GM23338 (cell line): ENCODE measurements at places on chromosomes 7 and 10.
A peak's percentile ranks its signal among the peaks of the same experiment; 100 is the strongest.

DNA sequence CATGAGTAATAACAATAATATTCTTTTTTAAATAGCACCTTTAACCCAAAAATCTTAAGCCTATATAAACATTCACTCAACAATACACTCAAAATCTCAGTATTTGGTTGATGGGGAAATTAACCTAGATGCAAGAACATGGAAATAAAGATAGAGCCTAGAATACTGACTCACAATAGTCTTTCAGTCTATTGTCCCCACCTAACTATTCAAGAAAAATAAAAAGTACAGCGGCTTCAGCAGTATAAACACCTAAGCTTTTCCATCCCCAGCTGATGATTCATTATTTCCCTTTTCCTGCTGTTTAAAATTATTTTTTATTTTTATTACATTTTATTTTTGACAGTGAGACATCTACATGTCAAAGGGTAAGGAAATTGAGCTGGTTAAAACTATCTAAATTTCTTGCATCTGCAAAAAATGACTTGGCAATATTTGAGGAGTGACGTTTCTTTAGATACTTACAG, 201.4 kb downstream of the FZD1 start:
- no peak for DNase-seq

- DNase-seq = no peak
Observed at GRCh38 chr10:6390213-6390845, 187.6 kb downstream of the PFKFB3 start.

DNA sequence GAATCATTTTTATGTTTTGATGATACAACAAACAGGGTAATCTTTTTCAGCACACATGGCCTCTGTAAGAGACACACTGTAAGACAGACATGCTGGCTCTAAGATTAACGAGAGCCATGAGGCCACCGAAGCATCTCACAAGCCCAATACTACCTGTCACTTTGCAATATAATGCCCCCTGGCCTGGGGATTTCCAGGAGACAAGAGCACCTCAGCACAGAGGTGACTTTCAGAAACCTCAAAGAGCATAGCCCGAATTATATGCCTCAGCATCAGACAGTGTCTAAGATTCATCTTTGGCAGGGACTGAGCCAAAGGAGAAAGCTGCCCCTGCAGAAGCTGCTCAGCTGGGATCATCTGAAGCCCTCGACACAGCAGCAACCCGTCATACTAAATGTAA, 44.2 kb upstream of the TMEM213 start:
- no peak for DNase-seq

DNA sequence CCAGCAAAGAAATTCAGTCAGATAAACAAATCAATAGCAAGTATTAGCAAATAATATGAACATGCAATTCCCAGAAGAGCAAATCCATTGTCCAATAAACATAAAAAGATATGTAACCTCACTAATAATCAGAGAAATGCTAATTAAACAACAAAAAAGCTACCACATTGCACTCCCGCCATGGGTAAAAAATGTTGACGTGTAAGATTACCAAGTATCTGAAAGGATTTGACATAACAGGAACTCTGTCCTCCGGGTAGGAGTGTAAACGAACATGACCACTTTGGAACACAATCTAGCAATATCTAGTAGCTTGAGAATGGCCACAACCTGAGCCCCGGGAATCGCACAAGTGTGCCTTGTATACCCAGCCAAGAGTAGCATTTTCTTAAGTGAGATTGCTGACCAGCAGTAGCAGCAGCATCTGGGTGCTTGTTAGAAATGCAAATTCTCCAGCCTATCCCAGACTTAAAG, 31.6 kb downstream of the DYDC1 start:
- DNase-seq = peak; percentile 34

DNA sequence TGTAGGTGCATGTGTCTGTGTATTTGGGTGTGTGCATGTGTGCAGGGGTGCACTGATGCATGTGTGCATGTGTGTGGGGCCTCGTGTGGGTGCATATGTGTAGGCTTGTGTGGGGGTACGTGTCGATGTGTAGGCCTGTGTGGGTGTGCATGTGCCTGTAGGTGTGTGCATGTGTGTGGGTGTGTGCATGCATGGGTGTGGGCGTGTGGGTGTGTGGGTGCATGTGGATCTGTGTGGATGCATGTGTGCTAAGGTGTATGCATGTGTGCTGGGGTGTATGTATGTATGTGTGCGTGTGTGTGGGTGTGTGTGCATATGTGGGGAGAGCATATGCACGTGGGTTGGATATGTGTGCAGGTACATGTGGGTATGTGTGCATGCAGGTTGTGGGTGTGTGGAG, 73.2 kb downstream of the NKX6-2 start:
- no peak for DNase-seq

DNA sequence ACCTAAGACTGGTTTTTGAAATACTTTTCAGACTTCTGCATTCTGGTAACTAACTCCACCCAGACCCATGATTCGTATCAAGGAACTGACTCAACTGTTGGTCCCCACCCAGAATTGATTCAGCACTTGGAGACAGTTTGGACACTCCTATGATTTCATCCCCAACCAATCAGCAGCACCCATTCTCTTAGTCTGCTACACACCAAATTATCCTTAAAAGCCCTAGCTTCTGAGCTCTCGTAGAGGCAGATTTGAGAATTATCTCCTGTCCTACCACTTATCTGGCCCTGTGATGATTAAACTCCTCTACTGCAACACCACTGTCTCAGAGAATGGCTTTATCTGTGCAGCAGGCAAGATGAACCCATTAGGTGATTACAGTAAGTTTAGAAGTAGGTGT, 7.7 kb upstream of the GSTO1 start:
- DNase-seq = no peak

DNA sequence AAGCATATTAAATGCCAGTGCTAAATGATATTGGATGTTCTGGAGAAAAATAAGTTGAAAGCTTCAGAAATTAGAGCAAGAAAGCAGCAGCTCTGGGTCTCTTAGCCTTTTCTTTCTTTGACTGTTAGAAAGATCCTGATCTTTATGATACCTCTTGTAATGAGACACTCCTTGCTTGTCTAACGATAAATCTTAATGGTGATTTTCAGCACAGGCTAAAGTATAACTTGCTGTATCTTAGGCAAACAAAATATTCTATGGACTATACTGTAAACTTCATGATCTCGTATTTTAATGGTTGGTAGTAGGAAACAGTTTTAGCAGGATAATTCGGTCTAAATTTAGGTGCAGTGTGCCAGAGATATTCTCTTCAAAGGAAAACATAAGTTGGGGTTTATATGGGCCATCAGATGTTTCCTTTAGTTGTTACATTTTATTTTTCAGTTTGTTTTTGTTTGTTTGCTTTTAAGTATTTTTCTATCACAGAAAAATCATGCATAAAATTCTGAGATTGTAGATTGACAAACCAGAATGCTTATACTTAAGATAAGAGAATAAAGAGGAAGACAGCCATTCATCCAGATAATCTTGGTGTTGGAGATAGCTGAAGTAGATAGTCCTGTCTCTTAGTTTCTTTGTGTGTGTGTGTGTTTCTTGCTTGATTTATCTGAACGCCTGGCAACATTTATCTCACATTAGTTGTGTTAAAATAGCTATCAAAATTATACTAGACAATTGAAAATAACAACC, 4.7 kb downstream of the CASD1 start:
- no peak for DNase-seq

DNA sequence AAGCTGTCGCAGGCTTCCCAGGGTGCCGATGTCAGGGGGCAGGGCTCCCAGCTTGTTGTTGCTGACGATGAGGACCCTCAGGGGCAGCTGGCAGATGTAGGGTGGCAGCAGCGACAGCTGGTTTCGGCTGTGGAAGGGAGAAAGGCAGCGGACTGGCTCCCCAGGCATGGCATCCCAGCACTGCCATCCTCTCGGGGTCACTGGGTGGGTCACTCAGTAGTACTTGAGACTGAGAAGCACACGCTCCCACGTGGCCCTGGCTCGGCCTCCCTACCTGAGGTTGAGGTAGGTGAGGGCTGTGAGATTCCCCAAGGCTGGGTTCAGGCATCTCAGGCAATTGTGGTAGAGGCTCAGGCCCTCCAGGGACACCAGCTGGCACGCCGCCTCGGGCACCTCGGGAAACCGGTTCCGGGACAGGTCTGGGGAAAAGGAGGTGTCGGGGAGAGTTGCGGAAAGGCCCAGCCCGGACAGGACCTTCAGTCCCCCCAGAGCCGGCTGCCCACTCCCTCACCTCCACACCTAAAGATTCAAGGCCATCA, 3.8 kb downstream of the LRCH4 start:
- no peak for DNase-seq

DNA sequence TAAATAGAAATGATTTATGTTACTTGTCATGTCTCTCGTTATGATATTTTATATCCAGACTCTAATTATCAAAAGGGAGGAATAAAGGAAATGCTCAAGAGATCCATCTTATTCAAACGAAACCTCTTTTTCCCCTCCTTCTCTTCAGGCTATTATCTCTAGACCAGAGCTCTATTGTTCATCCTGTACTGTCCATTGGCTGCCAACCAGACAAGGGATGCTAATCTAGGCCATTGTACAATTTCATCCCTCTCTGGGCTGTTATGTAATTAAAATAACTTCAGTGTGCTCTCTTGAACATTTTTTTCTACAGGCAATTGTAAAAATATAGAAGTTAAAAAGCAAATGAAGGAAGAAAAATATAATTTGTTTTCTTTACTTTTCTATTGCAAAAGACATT, 220.4 kb downstream of the HDAC9 start:
- DNase-seq = no peak

- no peak for DNase-seq
Observed at GRCh38 chr10:33291053-33291592, 43.3 kb downstream of the NRP1 start.

GRCh38 chr10:70803775-70804420, 11.8 kb upstream of the SGPL1 start:
- no peak for DNase-seq

DNA sequence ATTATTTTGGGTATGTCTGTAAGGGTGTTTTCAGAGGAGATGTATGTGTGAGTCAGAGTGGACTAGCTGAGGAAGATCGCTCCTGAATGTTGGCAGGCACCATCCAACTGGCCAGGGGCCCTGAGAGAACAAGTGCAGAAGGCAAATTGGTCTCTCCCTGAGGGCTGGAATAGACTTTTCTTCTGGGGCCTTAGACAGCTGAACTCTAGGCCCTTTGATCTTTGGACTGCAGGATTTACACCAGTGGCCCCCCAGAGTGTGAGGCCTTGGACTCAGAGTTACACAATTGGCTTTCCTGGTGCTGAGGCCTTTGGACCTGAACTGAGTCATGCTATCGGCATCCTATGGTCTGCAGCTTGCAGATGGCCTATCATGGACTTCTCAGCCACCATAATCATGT, 217.2 kb downstream of the REEP3 start:
- no peak for DNase-seq

- DNase-seq = no peak
Observed at GRCh38 chr7:159034394-159034793, 110.3 kb downstream of the VIPR2 start.

DNA sequence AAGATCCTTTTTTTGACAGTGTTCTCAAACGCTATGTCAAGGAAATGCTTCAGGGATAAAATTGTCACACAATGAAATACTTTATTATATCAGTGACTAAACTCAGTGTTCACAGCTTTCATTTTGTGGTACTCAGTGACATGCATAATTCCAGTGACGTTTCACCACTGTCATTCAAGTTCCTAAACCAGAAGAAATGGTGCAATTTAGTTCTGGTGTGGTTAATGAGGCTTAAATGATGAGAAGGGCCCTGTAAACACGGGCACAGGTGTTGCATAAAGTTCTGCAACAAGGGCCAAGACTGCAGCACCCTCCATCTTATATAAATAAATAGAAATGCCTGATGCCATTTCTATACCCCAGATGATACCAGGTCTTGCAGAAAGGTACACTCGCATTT, 1247.1 kb downstream of the GATA3 start:
- DNase-seq = no peak

DNA sequence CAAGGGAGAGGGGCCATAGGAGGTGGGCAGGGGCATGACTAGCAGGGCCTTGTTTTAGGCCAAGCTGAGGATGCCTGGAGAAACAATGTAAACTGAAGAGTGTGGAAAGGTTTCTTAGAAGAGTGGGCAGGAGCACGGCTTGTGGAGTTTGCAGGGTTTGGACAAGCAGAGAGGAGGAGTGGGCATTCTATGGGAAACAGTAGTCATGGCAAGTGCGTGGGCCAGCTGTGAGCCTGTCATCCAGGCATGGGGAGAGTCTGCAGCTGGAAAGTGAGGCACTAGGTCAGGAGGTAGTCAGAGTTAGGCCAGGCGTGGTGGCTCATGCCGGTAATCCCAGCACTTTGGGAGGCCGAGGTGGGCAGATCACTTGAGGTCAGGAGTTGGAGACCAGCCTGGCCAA, 130.1 kb downstream of the SH3PXD2A start:
- DNase-seq = no peak

- DNase-seq = no peak
Observed at GRCh38 chr7:68722044-68722443, 876.2 kb upstream of the AUTS2 start.

GRCh38 chr10:49139846-49140195, 6.0 kb upstream of the FAM170B start:
- DNase-seq = no peak

DNA sequence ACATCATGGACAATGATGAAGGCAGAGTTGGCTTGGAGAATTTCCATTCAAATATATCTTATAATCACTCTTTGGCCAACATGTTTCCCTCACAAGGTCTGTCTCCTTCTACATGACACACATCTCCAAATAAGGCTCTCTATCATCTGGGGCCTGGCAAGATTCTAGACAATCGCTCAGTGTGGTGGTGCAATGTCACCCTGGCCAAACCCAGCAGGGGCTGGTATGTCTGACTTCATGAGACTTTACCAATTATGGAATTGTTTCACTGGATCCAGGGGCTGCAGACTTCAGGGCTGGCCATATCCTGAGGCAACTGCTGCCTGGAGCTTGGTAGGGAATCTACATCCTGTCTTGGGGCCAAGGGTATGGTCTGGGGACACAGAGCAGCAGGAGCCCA, 319.0 kb downstream of the PLXNA4 start:
- DNase-seq = no peak

DNA sequence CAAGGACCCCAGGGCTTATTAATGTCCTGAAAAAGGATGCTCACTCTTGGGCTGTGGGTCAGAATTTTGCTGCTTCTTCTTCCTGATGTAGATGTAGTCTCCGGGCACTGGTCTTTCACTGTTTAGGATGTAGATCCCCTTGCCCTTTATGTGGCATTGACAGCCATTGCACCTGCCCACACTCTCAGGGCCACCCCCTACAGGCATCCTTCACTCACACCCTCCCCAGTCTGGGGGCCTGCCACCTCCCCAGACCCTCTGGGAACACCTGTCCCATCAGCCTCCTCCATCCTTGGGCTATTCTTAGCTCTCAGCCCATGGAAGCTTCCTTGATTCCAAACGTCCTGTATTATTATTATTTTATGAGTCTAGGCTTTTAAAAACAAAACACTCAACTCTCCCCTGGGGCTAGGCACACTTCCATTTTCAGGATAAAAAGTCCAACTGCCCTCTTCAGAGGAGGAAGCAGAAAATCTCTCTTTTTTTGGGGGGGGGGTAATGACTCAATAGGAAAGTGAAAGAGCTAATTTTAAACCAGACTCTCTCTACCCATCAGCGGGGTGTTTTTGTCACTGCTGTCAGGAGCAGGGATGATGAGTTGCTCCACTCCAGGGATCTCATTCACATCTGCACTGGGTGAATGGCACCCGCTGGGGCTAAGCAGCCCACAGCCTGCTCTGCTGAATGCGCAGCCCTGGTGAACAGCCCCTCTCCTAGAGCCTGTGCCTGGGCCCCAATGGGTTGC, 11.5 kb upstream of the KLRG2 start:
- DNase-seq = no peak
